ENCODE measurements at places on chromosomes 5 and 9.

- DNase-seq: peak; percentile 64
These were observed 1290.2 kb upstream of the WWC1 start for GRCh38 chr5:167001246-167001645.

DNA sequence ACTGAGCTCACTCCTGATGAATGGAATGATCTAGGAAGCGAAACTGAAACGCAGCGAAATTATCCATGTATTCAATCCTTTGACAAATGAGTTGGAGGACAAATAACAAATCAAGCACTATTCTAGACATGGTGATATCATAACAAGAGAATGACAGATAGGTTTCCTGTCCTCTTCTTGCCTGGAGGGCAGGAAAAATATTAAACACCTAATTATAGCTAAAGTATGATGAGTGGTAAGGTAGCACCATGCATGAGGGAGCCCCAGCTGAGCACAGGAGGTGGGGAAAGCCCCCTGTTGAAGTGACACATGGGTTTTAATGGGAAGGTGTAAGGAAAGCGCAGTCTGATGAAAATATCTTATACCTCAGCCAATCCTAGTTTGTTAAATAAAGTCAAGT, 225.2 kb downstream of the NPR3 start:
- DNase-seq: no peak

DNA sequence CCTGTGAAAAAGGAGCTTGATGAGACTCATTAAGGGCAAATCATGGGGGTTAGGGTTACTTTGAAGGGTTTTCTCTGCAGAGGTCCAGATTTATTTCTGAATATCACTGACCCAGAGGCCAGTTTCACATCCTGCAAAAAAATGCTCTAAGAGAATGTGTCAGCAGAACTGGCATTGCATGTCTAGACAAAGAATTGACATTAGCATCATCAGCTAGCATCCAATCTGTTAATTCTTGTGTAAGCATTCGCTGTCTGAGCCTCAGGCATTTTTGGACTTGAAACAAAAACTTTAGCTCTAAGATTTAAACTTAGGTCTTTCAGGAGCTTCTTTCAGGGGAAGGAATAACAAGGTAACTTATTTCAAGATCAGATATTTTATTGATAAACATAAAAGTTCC, 187.9 kb upstream of the ELL2 start:
- no peak for DNase-seq

DNA sequence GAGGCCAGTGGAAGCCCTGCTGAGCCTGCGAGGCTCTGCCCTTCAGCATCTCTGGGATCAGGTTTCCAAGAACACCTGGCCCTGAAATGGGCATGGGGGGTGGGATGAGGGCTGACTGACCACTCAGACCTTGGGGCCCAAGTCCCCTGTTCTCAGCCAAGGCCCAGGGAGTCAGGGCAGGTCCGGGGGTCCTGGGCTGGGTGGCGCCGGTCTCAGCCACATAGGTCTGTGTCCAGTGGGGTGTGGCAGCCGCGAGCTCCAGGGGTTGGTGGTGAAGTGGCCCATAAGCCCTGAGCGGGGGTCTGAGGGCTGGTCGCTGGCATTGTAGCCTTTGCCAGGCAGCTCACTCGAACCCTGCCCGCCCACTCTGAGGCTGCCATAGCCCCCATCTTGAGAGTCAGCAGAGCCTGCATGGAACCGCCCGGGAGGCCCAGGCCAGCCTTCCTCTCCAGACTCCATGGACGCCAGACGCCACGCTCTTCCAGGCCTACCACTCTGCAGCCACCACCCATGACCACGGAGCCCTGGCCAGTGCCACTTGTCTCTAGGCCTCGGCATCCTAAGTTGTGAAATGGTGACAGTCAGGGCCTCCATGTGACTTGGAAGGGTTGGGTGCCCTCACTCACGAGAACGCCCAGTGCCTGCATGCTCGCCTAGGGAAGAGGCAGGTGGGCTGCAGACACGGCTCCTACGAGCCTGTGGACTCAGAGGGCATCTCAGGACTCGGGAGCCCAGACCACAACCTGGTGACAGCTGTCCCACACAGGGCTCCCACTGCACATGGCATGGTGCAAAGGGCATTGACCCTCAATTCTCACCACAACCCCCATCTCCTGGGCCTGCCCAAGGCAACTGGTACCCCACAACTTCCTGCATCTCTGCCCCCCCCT, 6.7 kb upstream of the DBH start:
- DNase-seq: no peak

GRCh38 chr9:76004526-76004925, 114.1 kb downstream of the PCSK5 start:
- DNase-seq: no peak

GRCh38 chr9:105331160-105331559, 86.7 kb downstream of the SLC44A1 start:
- no peak for DNase-seq

DNA sequence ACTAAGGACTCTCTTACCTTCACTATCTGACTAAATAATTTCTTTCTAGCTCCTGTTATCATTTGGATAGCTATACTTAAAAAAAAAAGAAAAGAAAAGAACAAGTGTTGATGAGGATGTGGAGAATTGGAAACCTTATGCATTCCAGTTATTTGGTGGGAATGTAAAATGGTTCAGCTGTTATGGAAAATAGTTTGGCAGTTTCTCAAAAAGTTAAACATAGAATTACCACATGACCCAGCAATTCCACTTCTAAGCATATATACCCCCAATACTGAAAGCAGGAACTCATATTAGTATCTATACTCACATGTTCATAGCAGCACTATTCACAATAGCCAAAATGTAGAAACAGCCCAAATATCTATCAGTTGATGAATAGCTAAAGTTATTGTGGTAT, 61.1 kb downstream of the GNA14 start:
- no peak for DNase-seq

DNA sequence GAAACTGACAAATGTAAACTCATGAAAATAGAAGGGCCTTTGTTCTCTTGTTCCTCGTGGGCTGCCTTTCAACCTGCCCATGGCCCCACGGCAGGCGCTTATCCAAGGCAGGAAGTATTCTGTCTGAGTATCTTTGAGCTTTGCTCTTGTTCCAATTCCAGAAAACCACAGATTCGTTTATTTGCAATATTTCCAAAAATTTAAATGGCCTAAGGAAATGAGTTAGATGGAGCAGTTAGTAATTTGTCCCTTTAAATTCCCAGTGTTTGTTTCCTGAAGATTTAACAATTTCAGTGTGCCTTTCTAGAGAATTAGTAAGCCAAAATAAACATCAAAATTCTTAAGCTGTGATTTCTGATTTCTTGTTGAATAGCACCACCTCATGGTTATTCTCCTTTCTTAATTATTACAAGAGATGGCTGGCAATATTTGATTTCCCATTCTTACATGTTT, 299.4 kb upstream of the RASA1 start:
- DNase-seq: no peak

DNA sequence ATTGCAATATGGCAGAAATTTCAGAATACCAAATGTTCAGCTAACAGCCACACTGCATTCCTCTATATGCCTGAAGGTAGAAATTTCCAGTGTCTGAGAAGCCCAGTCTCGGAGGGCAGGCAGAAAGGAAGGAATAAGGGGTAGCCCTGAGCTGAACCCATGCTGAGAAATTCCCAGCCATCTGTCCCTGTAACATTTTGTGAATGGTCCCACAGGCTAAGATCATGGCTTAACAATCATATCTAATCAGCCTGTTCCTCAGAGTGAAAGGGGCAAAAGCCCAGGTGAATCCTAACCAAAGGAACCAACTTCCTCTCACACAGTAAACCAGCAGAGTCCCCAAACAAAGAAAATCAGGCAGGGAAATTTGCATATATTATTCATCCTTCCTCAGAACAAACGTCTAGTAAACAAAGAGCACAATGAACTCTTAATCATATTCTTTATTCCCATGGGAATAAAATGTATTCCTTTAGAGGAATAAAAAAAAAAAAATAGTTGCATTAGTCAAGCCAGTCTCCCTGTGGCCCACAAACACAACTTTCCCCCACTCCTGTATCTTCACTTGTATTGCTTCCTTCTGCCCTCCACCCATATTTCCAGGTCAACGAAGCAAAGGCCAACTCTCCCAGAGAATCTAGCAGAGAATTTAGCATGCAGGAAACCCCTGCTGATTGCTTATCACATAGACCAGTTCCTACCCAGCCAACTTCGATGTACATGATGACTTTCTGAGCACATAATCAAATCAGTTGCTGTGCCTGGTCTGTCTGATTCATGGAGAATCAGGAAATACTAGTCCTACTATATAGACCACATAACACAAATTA, 257.6 kb downstream of the FAM114A2 start:
- DNase-seq: no peak

GRCh38 chr9:71552480-71552879, 215.8 kb downstream of the CEMIP2 start:
- DNase-seq: no peak

- DNase-seq: no peak
These were observed 54.9 kb upstream of the CDH9 start for GRCh38 chr5:27093279-27093678.

DNA sequence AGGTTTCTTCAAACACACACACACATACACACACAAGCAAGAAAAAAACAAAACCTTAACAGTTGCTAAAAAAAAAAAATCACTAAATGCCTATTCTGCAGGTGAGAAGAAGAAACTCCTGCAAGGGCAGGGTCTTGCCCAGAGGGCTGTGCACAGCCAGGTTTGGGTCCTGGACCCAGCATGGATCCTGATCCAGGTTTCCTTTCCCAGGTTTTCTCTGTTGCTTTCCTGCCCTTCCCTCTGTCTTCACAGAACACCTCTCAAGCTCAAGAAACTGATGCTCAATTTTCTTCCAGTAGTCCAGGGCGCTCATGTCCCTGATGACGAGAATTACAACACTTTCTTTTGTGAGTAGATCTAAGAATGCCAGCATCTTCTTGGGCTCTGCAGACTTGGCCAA, 136.6 kb downstream of the PAX5 start:
- DNase-seq: no peak

DNA sequence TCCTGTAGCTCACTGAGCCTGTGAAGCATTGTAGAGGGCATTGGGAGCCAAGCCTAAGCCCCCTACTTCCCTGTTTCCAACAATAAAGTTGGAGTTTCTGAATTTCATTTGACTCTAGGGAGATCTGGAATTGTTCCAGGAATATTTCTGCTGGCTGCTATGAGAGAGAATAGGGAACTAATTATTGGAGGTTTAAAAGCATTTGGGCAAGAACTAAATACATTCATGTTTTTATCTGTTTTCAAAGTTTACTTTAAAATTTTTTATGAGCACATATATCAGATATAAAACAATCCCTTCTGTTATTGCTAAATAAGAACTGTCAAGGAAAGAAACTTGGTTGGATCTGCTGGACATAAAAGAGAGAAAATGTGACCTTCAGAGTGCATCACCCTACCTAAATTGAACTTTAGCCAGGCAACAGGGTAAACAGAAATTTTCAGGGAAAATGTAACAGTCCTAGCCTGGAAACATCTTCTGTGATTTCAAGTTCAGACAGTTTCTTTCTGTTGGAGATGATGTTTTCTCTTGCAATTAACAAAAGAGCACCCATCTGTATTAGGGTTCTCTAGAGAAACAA, 19.3 kb upstream of the LECT2 start:
- DNase-seq: no peak

- no peak for DNase-seq
These were observed 57.8 kb upstream of the TRPM3 start for GRCh38 chr9:71179183-71179582.

DNA sequence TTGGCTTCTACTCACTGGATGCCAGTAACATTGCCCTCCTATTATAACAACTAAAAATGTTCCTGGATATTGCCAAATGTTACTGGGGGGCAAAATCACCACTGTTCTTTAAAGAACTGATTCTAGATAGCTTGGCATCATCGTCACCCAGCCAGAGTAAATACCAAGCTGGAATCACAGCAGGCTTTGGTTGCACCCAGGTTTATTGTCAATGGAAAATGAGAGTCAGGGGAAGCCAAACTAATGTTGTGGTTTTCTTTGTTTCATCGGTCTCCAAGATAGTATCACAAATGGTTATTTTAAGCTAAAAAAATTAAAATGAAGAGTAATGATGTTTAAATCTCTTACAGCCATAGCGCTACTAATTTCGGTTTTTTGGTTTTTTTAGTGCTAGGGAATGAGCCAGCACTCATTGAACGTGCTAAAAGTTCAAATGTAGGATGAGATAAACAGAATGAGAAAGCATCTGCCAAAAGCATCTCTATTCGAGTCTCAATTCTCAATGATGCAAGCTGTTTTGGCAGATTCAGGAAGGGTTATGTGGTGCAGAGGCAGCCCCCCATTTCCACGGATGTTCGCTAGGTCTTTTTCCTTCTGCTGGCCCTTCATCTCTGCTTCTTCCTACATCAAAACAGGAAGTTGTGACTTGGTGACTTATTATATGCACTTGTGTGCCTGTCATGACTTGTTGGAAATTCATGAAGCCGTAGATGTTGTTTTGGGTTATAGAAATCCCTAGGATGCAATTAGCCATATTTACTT, 558.0 kb downstream of the EBF1 start:
- no peak for DNase-seq

- DNase-seq: no peak
These were observed 170.0 kb downstream of the CCDC171 start for GRCh38 chr9:15722888-15723287.

- no peak for DNase-seq
These were observed 8.6 kb downstream of the PDGFRB start for GRCh38 chr5:150146862-150147601.

GRCh38 chr5:125412561-125413495, 666.4 kb upstream of the ZNF608 start:
- DNase-seq: no peak

DNA sequence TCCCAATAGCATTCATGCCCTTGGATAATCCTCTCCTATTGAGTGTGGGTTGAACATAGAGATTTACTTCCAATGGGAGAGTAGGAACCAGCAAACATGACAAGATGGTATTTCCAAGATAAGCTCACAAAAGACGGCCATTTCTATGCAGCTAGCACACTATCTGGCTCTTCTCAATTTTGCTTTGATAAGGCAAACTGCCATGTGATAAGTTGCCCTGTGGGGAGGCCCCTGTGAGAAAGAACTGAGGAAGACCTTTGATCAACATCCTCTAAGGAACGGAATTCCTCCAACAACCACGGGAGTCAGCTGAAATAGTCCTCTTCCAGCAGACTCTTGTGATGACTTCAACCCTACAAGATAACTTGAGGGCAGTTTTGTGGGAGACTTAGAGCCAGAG, 211.9 kb upstream of the TRPM3 start:
- DNase-seq: no peak

DNA sequence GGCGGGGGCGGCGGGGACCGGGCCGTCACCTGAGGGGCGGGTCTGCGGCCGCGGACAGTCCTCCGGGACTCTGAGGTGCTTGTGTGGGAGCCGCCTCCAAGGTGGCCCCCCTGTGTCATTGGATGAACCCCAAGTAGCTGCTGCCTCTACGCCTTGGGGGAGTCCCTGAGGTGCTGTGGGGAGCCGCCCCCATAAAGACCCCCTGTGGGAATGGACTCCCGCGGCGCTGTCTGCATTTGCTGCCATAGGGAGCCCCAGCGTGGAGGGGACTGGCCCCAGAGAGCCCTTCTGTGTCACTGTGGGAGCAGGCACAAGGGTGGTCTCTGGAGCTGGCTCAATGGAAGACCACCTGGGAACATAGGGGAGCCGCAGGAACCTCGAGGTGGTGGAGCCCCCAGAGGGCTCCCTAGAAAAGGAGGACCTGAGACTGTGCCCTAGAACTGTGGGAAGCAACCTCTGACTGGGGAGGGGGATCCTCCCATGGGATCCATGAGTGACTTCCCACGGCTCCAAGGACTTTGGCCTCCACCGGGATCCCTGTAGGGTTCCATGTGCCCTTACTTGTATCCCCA, 412 bp downstream of the PHF24 start:
- DNase-seq: no peak

- DNase-seq: no peak
These were observed 6.0 kb upstream of the RICTOR start for GRCh38 chr5:39080168-39080567.
